NCI-H1436 treated with DMSO at 0.1 percent for 48 hours (cell line): ENCODE measurements at places on chromosomes 3 and 15.
A peak's percentile ranks its signal among the peaks of the same experiment; 100 is the strongest.

- DNase-seq, result no peak
Observed at GRCh38 chr3:9619180-9619579, 30.1 kb upstream of the MTMR14 start.

GRCh38 chr15:34804776-34805175 is 9.4 kb upstream of the ACTC1 start:
- DNase-seq, result no peak

GRCh38 chr3:46187341-46187700 is 20.8 kb downstream of the CCR1 start:
- no peak for DNase-seq

GRCh38 chr15:41512940-41513505 is 604 bp downstream of the LTK start:
- DNase-seq, result no peak

DNA sequence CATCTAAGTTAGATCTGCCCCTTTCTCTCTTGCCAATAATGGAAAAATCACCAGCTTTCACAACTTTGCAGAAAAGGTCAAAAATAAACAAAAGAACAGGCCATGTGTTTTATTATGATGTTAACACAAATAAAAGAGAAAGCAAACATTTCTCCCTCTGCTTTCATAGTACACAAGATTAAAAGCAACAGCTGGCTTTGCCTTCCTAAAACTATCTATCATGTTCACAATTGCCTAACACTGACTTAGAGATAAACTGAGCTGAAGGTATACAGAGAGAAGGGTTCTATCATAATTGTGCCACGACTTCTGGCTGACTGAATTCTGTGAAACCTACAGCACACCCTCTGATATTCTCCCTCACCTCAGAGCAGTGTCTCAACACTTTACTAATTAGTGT is 29.4 kb downstream of the AADAC start:
- no peak for DNase-seq

DNA sequence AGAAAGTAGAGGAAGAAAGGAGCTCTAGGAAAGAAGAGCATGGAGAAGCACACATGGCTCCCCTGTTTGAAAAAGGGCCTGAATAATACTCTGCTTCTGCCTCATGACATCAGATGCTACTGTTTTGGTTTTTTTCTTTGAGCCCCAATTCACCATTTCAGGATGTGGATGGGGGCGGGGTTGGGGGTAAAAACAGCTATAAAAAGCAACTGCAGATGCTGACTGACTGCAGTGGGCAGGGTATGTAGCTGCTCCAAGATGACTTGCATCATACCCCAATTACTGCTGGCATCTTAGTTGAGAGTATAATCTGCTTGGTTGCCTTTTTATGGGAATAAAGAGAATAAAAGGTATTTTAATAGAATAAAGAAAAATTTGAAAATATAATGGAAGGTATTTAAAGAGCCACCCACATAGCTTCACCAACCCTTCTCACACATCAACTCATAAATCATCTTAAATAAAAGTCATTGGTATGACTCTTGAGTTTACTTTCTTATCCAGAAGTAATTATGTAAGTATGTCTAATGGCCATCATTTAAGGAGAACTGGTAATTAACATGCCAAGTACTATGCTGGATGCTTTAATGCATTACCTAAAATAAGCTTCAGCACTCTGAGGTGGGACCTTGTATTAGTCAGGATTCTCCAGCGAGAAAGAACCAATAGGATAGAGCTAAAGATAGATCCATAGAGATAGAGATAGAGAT is 36.4 kb upstream of the TMEM45A start:
- no peak for DNase-seq

DNA sequence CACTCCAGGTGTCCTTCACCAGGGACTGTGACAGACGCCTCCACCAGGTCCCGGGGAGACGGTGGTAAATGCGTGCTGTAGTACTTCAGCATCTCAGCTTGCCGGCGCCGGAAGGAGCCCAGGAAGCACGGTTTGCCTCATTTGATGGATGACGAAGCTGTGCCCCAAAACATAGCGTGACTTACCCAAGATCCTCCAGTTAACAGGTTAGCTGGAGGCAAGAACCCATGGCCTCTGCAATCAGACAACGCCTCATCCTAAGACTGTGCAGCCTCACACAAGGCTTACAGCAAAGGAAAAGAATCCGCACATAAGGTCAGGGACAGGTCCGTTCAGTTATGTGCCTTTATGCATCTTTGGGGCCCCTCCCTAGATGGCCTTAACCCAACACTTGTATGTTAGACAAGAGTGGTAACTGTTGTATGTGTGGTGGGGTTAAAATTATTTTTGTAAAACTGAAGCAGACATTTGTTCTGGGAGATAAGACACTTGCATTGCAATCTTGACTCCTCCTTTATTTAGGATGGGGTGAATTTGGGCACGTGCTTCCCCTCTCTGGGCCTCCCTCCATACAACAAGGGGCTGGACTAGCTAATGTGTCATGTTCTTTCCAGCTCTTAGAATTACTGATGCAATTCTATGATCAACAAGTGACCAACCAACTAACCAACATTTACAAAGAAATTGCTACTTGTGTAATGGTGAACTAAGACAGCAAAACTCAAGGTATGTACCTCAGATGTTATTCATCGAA is 39.4 kb downstream of the VGLL4 start:
- DNase-seq, result no peak

DNA sequence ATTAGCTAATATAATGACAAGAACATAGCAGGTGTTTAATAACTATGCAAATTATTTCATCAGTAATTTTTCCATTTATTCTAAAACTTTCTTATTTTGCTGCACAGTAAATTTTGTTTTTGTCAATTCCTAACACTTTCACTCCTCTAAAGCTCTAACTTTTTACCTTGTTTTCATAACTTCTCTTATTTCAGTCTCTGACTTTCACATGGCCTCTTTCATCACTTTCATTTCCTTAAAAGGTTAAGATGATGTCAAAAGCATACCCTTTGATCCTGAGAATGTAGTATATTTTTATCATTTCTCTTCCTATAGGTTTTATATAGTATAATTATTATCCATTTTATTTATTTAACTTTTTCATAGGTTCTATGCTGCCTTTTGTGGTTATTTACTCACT is 1325.8 kb upstream of the ALCAM start:
- DNase-seq, result no peak

DNA sequence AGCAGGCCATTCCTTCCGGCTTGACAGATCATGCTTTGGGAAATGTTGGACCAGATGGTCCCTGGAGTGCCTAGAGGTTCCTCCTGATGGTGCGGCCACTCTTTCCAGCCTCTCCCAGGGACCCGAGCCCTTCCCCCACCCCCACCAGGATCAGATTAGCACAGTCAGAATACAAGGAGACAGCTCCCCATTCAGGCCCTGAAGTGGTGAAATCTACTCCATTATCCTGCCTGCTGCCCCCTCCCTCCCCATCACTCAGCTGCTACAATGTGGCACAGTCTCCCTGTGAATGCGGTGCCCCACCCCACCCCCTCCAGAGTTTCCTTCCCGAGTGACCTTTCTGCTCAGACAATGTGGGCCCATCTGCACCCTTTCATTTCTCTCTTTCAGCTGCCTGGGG is 29.4 kb downstream of the RNU5B-1 start:
- DNase-seq, result no peak

GRCh38 chr15:90286678-90287077 is 21.2 kb downstream of the NGRN start:
- DNase-seq, result no peak

DNA sequence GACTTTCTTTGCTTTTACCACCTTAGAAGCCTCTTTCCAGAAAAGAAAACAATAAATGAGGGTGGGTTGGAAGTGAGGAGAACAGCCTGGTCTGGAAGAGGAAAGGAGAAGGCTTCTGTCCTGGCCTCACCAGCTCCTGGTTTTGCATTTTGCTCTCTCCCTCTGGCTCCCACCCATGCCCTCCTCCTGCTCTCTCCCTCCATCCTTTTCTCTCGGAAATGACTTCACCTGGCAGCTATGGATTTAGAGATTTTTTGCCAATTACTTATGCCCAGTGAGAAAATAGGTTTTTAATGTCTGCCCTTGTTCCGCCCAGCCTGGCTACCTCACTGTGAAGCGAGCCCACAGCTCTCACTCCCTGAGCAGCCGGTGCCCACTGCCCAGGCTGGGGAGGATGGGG is 77.9 kb upstream of the NTRK3 start:
- DNase-seq, result no peak

DNA sequence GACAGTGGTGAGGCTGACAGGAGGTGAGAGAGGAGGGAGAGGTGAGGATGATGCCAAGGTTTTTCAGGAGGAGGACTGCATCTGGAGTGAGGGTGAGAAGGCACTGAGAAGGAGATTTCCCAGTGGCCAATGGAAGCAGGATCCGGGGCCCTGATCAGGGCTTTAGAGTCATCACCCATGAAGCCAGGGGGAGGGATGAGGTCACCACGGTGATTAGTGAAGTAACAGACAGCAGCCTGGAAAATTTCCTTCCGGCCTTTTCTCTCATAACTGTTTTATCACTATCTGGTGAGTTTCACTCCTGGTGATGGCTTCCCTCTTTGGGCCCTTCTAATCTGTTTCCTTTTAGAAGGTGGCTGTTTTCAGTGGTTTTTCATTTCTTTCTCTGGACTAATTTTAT is 80.5 kb upstream of the WNT5A start:
- DNase-seq, result no peak

- no peak for DNase-seq
Observed at GRCh38 chr3:44865272-44866035, 3.7 kb downstream of the TMEM42 start.

GRCh38 chr3:186931532-186932280 is 1.4 kb downstream of the ST6GAL1 start:
- DNase-seq, result no peak

DNA sequence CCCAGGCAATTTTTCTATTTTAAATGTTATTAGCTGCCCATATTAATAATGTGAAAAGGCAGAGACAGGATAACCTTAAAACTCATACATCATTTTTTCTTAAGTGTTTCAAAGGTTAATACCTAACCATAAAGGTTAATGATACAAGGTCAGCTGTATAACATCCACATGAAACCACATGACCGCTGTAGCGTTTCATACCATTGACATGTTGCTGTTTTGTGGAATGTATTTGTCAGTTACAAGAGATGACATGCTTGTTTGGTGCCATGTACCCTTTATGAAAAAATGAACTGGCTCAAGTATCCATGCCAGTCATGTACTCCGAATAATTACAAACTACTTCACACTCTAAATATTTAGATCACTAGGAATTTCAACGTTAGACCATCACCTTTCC is 207.4 kb downstream of the FMN1 start:
- no peak for DNase-seq

DNA sequence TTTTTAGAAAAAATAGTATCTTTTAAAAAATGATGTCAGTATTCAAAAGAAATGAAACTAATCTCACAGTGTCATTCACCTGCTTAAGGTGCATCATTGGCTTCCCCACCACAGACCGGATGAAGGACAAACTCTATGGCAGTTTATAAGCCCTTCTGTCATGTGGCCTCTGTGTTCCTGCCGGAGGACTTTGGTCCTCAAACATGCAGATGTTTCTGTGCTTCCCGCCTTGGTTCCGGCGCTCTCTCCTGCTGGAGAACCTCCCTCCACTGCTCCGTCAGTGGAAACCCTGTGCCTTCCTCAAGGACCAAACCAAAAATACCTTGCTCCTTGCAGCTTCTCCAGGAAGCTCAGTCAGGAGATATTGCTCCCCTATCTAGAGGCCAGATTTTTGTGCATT is 326.3 kb downstream of the UACA start:
- DNase-seq, result no peak

- DNase-seq, result no peak
Observed at GRCh38 chr3:184907681-184908649, 96.0 kb downstream of the VPS8 start.

DNA sequence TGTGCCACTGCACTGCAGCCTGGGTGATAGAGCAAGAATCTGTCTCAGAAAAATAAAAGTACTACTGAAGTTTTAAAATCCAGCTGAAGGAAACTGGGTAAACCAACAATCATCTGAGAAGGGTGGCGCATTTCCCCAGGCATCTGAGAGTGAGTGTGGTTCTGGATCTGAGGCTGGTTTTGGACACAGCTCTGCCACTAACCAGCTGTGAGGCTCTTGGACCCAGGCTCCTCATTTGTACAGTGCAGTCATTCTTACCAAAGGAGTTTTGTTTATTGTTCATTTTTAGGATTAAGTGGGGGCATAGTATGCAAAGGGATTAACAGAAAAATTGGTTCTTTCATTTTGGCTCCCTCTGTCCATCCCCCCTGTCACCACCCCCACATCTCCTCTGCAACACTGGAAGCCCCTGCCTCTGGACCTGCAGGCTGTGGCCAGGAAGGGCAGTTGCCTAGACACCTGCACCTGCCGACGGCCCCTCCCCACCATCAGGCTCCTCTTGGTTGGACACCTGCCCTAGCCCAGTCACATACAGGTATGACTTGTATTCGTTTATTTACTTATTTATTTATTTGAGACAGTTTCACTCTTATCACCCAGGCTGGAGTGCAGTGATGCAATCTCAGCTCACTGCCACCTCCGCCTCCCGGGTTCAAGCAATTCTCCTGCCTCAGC is 8.8 kb downstream of the NUP210 start:
- no peak for DNase-seq

- no peak for DNase-seq
Observed at GRCh38 chr15:48330105-48330785, 984 bp upstream of the DUT start.

- no peak for DNase-seq
Observed at GRCh38 chr15:81107889-81108288, 26.2 kb upstream of the CFAP161 start.

GRCh38 chr3:62954580-62954979 is 79.4 kb upstream of the CADPS start:
- peak; percentile 36 for DNase-seq

DNA sequence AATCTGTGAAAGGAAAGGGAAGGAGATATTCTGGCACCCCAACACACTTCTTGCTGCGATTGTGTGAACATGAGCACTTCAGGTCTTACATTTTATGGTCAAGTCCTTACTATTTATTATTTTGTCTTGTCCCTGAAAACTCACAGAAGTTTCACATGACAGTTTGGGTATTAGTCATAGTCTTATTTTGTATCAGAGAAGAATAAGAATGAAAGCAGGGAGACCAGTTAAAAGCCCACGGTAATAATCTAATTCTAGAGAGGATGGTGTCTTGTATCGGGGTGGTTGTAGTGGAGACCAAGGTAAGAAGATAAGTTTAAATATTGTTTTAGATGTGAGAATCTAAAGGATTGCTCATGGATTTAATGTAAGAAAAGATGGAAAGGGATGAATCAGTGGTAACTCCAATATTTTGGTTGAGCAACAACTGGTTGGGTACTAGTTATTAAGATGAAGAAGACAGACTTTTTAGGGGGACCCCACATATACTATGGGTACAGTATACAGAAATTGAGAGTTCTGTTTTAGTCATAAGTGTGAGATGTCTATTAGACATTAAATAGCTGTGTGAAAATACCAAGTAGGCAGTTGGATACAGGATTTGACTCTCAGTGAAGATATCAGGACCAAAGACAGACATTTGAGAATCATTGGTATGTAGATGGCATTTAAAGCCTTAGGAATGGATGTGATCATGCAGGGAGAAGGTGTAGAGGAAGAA is 227.6 kb downstream of the MFSD1 start:
- no peak for DNase-seq
